ENCODE measurements at places on chromosomes 11 and 22.

- no peak for DNase-seq
Measured at GRCh38 chr11:114091516-114092397, 32.2 kb downstream of the ZBTB16 start.

- no peak for DNase-seq
Measured at GRCh38 chr11:36605221-36606216, 7.5 kb upstream of the RAG2 start.

DNA sequence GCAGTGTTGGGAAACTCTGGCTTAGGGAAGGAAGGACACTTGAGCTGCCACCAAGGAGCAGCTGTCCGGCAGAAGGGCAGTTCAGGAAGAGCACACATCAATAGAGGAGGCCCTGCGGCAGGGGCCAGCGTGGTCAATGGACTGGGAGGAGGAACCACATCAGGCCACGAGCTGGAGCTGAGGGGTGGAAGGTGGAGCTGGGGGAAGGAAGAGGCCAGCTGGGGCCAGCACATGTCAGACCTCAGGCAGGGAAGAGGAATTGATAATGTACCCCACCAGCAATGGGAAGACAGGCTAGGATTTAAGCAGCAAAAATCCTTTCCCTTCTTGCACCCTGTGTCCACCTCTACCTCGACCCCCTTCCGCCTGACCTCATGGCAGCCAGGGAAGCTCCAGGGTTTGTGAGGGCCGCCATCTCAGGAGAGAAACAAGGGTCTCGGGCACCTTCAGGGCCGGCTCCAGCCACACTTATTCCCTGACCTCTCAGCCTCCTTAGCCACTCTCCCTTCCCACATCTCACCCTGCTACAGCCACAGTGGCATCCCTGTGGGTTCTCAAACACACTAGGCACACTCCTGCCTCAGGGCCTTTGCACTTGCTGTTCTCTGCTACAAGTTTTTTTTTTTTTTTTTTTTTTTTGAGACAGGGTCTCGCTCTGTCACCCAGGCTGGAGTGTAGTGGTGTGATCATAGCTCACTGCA is 157.8 kb upstream of the GRK3 start:
- no peak for DNase-seq

GRCh38 chr22:17401728-17402127 is 32.5 kb downstream of the CECR2 start:
- DNase-seq = no peak

DNA sequence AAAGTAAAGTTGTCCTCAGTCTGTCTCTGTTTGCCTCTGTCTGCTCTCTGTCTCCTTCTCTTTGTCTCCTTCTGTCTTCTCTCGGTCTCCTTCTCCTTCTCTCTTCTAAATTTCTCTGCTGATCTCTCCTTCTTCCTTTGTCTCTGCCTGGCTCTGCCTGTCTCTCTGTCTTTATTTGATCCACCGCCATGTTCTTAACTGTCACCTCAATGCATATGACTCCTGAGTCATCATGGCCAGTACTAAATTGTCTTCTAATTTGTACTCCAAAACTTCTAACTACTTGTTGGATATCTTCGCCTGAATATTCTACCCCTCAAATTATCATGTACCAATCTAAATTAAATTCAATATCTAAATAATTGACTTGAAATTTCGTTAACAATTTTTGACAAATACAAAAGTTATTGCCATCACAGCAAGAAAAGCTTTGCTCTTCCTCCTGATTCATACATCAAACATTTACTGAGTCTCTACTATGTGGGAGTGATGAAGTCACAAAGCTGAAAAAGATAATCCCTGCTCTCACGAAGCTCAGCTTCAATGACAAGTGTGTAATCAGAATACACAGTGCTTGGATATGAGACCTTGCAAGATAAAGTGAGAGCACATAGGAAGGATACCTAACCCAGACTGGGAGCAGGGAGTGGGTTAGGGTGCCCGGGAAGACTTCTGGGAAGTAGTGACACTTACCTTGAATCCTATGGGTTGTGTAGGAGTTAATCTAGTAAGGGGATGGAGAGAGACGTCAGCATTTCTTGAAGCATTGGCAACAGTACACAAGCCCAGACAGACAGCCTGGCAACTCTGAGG is 193.0 kb downstream of the MAML2 start:
- peak; percentile 74 for DNase-seq

GRCh38 chr11:32087597-32087996 is 3.3 kb upstream of the RCN1 start:
- DNase-seq = peak; percentile 69

- no peak for DNase-seq
Measured at GRCh38 chr22:23906641-23907040, 12.5 kb downstream of the MIF start.

GRCh38 chr11:30314625-30315024 is 8.3 kb upstream of the ARL14EP start:
- DNase-seq = no peak

- no peak for DNase-seq
Measured at GRCh38 chr11:63958008-63958407, 16.4 kb upstream of the COX8A start.

- peak; percentile 64 for DNase-seq
Measured at GRCh38 chr11:76152086-76152681, 54.1 kb downstream of the WNT11 start.

GRCh38 chr22:27877501-27877900 is 41.6 kb downstream of the PITPNB start:
- no peak for DNase-seq

DNA sequence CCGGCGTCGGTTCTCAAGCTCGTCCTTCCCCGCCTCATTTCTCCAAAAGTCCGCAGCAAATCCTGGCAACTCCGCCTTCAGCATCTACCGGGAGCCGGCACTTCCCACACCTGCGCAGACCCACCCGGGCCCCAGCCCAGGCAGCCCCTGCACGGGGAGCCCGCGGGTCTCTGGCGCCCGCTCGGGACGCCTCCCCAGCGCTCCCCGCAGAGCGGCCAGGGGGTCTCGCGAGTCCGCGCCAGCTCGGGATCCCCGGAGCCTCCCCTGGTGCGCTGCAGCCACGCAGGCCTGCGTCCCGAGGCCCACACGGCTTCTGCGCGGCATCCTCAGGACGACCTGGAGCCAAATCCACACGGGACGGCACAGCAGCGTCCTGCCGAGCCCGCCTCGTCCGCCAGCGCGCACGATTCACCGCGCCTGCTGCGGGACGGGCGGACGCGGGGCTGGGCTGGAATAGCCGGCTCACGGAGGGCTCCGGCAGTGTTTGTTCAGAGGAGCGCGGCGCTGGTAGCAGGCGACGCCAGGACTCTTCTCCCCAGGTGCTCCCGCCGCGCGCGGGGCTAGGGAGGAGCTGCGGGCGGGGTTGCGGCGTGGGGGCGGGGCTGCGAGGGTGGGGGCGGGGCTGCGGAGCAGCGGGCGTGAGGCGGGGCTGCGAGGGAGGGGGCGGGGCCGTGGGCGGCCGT is 816 bp upstream of the PHRF1 start:
- DNase-seq = no peak

DNA sequence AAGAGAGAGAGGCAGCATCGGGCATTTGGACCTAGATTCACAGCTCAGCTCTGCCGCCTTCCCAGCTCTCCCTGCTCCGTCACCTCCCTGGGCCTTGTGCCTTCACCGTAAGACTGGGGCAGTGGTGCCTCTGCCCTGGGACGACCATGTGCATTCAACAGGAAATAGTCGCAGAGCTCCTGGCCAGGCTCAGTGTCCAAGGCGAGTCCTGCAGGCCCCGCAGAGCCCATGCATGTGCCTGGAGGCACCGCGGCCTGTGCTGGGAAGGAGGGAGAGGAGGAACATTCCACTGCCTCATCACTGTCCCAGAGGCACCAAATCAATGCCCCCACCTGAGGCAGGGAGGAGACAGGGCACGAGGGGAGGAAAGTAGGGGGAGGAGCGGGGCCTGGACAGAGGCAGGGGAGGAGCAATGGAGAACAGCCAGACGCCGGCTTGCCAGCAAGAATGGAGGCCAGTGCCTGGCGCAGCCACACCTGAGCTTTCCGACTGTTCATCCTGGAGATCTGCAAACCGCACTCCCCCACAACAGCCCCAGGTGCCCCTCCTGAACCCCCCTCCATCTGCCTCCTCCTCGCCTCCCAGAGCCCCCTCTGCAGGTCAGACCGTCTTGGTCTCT is 74.4 kb upstream of the PRR5 start:
- no peak for DNase-seq

DNA sequence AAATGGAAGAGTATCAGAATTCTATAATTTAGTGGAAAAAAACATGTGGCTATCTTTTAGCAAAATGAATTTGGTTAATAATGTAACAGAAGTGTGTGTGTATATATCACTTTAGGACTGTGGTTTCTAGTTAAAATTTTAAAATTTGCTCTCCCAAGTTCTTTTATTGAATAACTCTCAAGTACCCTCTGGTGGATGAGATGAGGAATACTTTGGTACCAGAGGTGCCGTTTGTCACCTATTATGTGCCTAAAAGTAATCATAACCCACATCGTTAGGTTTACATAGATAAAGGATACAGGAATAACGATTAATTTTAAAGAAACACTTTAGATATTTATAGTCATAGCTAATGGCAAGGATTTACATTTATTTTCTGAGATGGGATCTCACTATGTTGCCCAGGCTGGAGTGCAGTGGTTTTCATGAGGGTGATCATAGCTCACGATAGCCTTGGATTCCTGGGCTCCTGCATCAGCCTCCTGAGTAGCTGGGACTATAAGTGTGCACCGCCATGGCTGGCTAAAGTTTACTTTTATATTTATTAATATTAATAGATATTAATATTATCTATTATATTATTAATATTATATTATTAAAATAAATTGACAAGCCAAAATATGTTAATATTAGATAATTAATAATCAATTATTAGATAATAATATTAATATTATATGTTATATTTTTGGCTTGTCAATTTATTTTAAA is 66.7 kb upstream of the CAPRIN1 start:
- DNase-seq = no peak

GRCh38 chr11:40381481-40381880 is 1078.0 kb downstream of the LRRC4C start:
- DNase-seq = no peak

- DNase-seq = no peak
Measured at GRCh38 chr22:30887453-30887852, 81.1 kb downstream of the MORC2 start.

DNA sequence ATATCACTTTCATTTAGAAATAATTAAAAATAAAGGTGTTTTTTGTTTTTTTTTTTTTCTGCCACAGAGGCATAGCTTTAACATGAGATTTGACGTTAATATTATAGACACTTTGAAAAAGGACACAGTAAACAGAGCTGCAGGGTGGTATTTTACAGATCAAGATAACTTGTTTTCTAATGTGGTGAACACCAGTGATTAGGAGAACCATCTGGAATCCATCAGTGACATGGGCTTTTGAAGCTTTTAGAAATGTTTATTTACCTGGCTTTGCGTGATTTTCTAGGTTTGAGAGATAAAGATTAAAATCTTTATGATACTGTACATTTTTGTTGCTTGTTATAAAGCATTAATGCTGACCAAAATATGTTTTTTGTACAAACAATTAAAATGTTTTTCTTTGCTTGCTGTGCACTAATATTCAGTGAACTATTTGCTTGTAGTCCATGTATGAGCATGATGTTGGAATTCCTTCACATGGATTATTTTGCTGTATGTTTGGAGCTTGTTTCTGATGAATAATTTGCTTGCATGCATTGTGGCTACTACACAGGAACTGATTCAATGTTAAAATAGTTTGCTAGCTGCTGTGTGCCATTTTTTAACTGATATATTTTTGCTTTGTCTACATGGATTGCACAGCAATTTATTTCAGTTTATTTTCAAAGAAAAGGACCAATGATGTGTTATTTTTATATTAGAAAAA is 352.1 kb upstream of the NARS2 start:
- DNase-seq = no peak

- DNase-seq = no peak
Measured at GRCh38 chr11:66663741-66664296, 13.9 kb downstream of the RBM4B start.

GRCh38 chr11:1326435-1327063 is 17.1 kb upstream of the TOLLIP start:
- no peak for DNase-seq

GRCh38 chr11:107263844-107264563 is 193.6 kb downstream of the CWF19L2 start:
- DNase-seq = no peak

GRCh38 chr22:33036881-33037280 is 21.3 kb downstream of the SYN3 start:
- no peak for DNase-seq

- no peak for DNase-seq
Measured at GRCh38 chr11:30282289-30282631, 40.6 kb upstream of the ARL14EP start.

DNA sequence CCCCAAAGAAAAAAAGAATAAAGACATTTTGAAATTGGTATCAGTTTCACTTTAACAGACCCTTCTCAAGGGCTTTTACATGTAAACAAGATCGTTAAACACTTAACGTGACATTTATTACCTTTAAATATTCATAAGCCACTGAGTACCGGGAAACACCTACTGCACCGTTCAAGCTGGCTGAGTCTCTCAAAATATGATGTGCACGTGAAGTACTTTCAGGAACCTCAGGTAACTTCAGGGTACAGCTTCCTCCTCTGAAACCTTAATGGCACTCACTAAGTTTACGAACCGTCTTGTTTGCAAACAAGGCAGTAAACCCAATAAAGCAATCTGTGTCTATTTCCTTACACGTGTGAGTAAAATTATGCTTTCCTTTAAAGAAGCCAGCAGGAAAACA is 105.5 kb upstream of the TENM4 start:
- DNase-seq = no peak

- no peak for DNase-seq
Measured at GRCh38 chr11:126702165-126702720, 298.3 kb downstream of the KIRREL3 start.

DNA sequence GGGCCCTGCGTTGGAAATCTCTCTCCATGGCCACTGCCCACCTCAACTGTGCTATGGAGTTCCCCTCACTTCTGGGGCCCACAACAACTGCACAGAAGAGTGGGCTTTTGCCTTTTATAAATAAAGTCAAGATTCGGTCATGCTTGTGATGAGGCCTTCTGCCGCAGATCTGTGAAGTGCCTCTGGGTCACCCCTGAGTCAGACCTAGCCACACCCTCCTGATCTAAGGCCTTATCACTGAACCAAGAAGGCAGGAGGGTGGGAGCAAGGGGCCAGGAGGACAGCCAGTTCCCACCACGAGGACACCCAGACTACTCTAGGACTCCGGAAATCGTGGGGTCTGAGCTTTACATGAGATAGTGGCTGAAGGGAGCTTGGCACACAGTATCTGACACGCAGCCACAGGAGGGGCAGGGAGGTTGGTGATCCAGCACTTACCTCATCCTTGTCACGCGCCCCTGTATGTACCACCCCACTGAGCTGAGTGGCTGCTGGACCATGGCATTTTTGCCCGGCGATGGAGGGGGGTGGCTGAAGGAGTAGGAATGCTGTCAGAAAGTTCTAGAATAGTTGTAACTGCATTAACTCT is 115.7 kb downstream of the ABTB2 start:
- peak; percentile 89 for DNase-seq

- DNase-seq = no peak
Measured at GRCh38 chr11:2811206-2812091, 74.1 kb downstream of the CDKN1C start.

- no peak for DNase-seq
Measured at GRCh38 chr11:64722141-64723065, 594 bp downstream of the NRXN2 start.

All from kidney glomerular epithelial cell (primary cell).